ENCODE measurements at places on chromosomes 16 and 17.
A peak's percentile ranks its signal among the peaks of the same experiment; 100 is the strongest.

- no peak for DNase-seq
Measured at GRCh38 chr16:68473358-68474070, 25.2 kb upstream of the SMPD3 start.

DNA sequence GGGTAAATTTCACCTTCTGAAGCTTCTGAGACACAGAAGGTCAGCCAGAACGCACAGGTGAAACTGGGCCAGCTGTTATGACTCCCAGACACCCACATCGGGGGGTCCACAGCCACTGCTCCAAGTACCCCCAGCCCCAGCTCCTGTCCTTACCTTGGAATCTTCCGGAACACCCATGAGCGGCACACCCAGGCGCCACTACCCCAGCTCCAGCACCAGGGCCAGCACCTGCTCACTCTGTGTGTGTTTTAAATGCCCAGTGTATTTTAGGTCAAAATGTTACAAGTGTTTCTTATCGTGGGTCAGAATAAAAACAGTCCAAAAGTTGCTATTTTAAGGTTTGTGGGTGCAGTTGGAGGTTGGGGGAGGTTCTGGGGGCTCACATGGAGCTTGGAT is 116.3 kb downstream of the RMI2 start:
- DNase-seq: no peak

DNA sequence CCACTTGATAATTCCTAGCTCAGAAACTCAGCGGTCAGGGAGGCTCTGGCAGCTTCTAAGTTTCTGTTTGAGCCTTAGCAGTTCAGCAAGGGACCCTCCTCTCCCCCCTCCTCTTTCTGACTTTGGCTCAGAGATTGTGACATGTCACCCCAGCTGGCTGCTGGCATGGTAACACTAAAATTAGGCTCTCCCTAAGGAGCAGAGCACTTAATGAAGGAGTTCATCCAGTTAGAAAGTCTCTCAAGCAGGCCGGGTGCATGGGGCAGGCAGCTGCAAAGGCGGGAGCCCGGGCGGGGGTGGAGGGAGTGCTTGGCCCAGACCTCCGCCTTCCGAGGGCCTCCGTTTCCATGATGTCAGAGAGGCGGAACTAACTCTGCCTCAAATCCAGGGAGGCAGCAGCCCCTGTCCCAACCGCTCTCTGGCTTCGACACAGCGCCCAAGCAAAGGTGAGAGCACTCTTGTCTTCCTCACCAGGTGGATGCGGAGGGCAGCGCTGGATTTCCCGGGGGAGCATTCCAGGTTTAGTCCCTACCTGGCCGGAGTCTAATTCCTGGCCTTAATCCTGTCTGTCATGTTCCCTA is 128.0 kb upstream of the PLCG2 start:
- DNase-seq: peak; percentile 91

DNA sequence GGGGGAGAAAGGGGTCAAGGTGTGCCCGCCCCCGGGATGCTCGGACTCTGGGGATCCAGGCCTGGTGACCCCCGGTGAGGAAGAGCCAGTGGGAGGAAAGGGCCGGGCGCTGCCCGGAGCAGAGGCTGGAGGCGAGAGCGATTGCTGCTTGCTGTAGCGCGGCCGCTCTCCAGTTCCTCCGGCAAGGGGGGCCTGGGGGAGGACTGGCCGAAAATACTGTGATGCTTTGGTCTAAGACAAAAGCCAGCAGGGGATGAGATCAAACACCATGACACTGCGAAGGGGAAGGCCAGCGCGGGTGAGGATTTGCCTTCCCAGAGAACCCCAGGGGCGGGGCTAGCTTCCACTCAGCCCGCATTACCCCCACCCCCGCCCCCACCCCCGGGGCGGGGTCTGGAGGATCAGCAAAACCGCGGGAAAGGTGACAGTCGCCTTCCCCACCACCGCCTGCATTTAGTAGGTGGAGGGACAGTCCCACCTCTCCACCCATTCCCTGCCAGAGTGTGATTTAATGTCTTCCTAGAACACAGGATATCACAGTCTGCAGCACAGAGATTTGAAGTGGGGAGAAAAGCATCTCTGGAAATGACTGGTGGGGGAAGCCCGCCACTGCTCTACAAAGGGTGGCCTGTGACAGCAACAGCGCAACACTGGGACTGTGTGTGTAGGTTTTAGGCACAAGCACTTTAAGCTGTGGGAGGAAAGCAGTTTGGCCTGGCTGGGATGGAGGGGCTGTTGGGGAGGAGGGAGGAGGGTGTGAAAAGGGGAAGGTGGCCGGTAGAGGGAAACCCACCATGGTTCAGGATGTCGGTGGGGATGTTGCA is 25.7 kb downstream of the MRC2 start:
- peak; percentile 91 for DNase-seq

DNA sequence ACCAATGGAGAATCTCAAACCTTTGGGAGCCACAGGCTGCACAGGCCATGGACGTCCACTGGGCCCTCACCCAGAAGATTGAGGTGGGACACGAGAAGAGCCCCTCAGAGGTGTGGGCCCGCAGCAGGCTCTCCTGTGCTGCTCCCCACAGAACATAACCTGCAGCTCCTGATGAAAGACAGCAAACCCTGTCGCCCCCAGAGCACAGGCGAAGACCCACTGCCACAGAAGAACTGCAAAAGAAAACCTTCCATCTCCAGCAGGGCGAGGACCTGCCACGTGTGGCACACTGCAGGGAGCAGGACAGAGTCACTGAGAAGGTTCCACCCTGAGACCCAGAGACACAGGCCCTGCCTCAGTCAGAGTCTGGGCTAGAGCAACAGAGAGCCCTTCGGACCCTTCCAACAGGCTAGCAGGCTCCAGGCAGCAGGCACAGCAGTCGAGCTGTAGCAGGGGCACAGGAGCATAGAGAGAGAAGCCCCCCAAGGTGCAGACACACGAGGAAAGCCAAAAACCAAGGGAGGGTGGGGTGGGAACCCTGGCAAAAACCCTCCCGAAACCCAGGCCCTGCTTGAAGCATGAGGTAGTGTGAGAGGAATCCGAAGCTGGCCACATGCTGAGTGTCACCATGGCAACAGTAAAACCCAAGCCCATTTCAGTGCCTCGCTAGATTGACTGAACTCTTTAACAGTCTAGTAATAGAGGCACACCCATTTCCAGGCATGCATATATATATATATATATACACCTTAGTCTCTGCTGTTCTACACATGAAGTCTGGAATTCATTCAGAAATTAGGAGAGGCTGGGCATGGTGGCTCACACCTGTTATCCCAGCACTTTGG is 60.0 kb upstream of the CHMP6 start:
- peak; percentile 60 for DNase-seq

GRCh38 chr17:7444682-7445618 is at the start of gene CHRNB1:
Gene CHRNB1, plus strand, starts transcription at chr17:7445061. Its CDS starts 67 bp downstream, at chr17:7445128.
- DNase-seq: peak; percentile 91

Measured in posterior vena cava (tissue), 2 donors.